ENCODE measurements at places on chromosomes 5 and 9.

- DNase-seq: no peak
These were observed 8.6 kb downstream of the CHMP5 start for GRCh38 chr9:33273266-33273971.

DNA sequence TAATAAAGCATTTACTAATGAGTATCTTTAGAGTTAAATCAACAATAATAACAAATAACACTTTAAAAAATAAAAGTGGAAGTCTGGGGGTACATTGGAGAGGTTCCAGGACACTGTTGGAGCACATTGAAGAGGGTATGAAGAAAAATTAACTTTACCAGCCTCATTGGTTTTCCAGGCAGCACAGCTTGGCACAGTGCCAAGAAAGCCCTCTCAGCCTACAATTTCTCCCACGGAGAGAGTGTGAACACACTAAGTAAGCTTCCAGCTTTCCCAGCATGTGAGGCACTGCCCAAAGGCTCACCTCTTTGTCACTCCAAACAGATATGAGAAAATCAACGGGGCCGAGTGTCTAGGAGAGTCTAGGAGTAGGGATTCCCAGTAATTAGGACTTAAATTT is 1912.8 kb upstream of the NUDT12 start:
- no peak for DNase-seq

DNA sequence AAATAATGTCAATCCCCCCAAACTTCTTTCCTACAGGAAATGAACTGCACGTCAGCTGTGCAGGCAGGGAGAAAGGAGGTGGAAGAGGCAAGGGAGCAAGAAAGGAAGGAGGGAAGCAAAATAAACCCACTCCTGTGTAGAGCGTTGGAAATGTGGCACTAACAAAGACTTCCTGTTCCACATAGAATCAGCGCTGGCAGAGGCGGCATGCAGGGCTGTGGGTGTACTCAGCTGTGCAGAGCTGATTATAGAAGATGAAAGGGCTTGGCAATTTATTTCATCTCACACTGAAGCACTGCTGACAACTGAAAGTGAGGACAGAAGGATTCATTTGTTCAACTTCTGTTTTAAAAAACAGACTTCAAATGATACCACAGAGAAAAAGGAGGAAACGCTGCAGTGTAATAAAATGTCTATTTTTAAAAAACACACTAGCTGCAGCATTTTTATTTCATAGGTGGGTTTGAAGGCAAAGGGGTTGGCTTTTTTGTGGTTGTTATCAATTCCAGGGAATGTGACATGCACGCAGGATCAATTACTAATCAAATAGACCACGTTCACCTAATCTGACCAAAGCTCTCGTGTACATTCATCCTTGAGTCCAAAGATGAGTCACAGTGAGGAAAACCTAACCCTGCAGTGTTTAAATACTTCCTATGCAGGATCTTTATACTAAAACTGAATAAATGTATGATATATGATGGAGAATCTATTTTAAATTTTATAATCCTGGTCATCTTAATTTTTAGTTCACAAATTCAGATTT is 583.5 kb downstream of the ZNF608 start:
- DNase-seq: no peak

DNA sequence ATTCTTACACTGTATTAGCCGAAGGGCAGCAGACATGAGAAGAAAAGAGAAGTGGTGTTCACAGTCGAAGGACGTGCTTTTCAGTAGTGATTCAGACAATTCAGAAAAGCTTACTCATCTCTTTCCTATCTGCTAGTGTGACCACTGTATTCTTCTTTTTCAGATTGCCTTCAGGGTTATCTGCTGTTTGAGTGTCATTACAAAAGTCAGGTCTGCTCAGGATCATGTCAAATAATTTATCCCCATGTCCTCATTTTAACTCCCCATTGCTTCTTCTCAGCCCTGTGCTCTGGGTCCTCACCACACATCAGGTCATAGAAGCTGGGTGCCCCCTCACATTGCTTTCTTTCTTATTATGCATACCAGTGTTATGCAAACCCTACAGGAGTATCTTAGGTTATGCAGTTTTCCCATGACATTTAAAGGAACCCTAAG is 394.0 kb downstream of the CETN3 start:
- no peak for DNase-seq

DNA sequence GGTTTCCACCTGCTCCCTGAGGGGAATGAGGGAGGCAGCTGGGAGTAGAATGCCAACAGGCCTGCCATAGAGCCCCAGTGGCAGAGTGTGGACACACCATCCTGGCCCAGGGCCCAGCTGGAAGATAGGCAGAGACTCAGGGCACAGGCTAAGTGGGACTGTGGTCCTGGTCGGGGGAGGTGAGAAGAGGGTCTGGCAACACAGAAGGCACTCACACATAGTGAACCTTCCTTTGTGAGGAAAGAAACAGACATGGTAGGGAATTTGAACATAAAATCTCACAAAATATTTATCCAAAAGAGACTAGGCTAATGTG is 41.2 kb downstream of the WDR36 start:
- DNase-seq: no peak

DNA sequence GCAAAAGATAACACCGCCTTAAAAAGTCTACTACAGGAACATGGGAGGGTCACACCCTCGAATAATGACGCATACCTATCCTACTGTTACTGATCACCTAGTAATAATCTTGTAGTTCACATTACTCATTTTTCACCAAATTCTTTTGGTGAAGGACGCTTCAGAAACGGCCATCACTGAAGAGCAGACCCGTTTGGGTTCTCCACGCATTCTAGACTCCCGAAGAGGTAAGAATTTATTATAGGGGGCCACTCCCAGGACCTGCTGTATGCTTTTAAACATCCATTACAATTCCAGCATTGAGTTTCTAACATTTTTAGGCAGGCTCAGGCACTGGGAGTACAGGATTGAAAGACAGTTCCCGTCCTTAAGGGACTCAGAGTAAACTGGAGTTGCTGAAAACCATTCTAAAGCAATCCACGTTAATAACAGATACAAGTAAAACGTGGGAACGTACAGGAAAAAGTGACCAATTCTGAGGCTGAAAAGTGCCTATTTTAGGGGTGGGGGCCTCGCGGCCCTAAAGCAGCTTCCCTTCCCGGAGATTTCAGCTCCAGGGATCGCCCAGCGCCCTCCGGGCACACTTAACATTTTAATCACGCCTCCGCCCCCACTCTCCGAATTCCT is at the start of gene FER:
TSS of gene FER (plus strand) at position 124 of the 627 bp plus-strand sequence. CDS start 50,286 bp downstream, outside the sequence.
- DNase-seq: peak; percentile 49

GRCh38 chr9:4663956-4664355 is 1.9 kb downstream of the PLPP6 start:
- no peak for DNase-seq

DNA sequence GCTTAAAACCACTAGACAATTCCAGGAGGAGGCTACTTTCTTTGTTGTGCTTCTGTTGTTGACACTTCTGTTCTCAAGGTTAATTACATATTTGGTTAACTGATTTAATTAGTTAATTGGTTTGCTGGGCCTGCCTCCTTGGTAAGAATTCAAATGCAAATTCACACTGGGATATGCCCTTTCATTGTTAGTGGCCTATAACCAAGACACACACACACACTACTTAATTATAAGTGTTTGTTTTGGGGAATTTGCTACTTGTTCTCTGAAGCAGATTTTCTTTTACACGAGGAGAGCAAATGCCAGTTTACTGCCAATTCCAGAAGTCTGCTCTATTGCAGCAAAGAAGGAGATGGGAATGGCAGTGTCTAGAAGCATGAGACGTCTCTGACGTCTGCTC is 101.6 kb upstream of the BASP1 start:
- DNase-seq: no peak

DNA sequence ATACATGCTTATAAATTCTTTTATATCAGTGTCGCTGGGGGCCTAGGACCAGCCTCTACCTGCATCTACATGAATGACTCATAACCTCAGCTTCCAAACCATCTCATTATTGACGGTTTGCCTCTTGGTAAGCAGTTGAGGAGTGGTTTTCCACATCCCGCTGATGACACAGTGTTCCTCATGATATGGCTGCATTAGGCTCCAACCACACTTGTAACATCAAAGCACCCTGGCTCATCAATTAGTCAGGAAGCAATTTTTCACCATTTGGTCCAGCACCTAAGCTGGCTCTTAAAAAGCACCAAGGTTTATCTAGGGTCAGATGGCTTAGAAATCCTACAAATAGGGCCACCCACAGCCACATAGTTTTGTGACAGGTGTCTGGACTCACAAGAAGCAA is 402.4 kb downstream of the ARHGEF28 start:
- DNase-seq: no peak

- peak; percentile 79 for DNase-seq
These were observed 10.5 kb upstream of the IRF1 start for GRCh38 chr5:132500931-132501628.

- no peak for DNase-seq
These were observed 62.8 kb downstream of the DAB2IP start for GRCh38 chr9:121714075-121714705.

GRCh38 chr5:83323557-83324180 is 147.9 kb upstream of the VCAN start:
- no peak for DNase-seq

GRCh38 chr5:72947498-72947897 is 8.3 kb upstream of the FCHO2 start:
- no peak for DNase-seq

DNA sequence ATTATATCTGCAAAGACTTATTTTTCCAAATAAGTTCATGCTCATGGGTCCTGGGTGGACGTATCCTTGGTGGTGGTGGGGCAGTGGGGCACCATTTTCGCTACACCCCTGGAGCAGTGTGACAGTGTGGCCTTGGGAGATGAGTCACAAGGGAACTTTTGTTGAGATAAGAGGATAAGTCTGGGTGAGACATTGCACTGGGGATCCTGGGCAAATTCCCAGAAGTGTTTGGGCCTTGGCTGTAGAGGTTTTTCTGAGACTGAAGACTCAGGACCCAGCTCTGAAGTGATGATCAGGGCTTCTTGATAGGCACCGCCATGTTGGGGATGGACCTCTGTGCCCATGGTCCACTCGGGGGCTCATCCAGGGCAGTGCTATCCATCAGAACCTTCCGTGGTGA is 149.4 kb downstream of the MACROH2A1 start:
- DNase-seq: no peak

DNA sequence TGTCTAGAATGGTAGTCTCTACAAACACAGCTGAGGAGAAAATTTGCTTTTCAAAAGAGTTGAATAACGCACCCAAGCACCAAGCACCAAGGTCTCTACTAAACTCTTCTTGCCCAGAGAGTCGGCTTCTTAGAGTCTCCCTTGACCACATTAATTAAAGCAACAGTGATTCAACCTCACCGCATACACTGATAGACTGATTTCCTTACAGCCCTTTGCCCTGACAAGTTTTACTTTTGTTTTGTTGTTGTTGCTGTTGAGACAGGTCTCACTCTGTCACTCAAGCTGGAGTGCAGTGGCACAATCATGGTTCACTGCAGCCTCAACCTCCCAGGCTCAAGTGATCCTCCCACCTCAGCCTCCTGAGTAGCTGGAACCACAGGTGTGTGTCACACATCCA is 1035.7 kb upstream of the DMAC1 start:
- DNase-seq: no peak

GRCh38 chr9:99154356-99154755 is 49.4 kb downstream of the TGFBR1 start:
- no peak for DNase-seq

DNA sequence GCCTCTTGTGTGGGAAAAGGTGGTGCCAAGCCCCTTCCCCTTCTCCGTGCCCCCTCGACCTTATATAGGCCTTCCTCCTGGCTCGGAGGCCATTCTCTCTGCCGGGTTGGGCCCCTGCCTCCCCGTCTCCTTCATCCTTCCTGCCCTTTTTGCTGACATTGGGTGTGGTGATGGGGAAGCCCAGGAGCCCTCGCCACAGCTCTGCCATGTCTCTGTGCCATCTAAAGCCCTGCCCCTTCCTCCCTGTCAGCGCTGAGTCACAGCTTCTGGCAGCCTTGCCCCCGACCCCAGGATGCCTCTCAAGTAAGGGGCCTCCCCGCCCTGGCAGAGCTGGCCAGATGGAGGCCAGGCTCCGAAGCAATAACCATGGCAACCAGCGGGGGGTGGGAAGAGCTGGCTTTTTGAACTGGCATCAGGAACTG is 30.4 kb downstream of the JADE2 start:
- DNase-seq: peak; percentile 91

- no peak for DNase-seq
These were observed 7.4 kb downstream of the ZBTB26 start for GRCh38 chr9:122923947-122924346.

- DNase-seq: no peak
These were observed 79.9 kb downstream of the RGS3 start for GRCh38 chr9:113543296-113543981.

GRCh38 chr5:84292788-84293653 is 91.7 kb downstream of the EDIL3 start:
- no peak for DNase-seq

- DNase-seq: no peak
These were observed 202.9 kb downstream of the MCTP1 start for GRCh38 chr5:95081982-95082381.

GRCh38 chr5:95219411-95219810 is 65.5 kb downstream of the MCTP1 start:
- no peak for DNase-seq

DNA sequence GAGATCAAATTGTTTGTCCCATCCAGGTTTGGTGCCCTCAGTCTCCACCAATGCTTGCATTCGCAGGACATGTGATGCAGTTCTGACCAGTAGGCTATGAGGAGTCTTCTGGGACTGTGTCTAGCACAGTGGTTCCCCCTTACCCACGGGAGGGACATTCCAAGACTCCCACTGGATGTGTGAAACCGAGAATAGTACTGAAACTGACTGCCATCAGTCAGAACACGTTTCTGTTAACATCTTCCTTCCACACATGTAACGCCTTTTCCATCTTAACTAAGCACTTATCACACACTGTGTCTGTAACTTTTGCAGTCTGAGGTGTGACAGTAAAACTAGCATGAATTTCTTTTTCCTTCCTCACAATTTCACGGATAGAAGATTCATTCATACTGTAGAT is 74.7 kb downstream of the PTTG1 start:
- DNase-seq: peak; percentile 43

- no peak for DNase-seq
These were observed 32.7 kb upstream of the GTF2H2C start for GRCh38 chr5:69527128-69527770.

DNA sequence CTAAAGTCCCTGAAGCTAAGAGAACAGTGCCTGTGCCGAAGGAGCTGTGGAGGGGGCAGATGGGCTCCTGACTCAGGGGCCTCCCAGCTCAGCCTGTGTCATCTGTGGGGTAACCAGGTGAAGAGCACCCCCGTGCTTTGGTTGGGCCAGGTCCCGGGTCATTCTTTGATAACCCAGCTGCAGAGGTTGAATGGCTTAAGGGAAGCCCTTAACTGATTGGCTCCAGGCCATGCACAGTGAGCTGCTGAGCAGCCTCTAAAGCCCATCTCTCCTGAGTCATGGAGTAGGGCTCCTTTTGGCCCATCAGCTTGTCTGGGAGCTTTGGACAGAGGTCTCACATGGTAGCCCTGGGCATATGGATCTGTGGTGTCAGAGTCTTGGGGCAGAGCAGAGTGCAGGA is 28.7 kb downstream of the COL27A1 start:
- no peak for DNase-seq

GRCh38 chr9:93984860-93985259 is 29.7 kb upstream of the BARX1 start:
- DNase-seq: no peak

GRCh38 chr9:107737987-107738743 is 248.6 kb upstream of the KLF4 start:
- no peak for DNase-seq

All from activated CD4-positive, alpha-beta T cell treated with anti-CD3 and anti-CD28 coated beads for 48 hours (primary cell).